ENCODE measurements at places on chromosomes 4 and X. TPM values are rescaled to one million over a fixed set of nuclear protein-coding genes. Genes with fewer than 3 reads are reported as not detected.

The ESX1 gene
- not detected for total RNA-seq

The FAM47A gene
- not detected for total RNA-seq

The QRFPR gene
- total RNA-seq = not detected

DNA sequence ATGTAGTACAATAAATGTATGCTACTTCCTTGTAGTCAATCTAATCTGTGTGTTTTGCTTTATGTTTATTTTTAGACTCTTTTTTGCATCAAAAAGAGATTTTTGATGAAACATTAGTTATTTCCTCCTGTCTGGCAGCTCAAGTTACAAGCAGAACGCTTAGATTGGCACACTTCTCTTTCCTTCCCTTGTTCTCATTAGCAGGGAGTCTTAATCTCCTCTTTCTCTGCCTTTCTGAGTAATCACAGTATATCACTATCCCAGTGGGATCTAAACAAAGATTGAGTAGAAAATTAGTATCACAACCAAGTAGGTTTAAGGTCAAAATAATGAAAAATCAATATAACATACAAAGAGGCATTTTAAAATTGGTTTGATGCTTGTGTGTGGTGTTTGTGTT is 1192.6 kb downstream of the C4orf33 start:
- H3K36me3 ChIP-seq = no peaks in the 10 kb centered on the region
- DNase-seq = no peak
- H3K27me3 ChIP-seq = no peaks in the 10 kb centered on the region
- H3K27ac ChIP-seq = no peak overlapping the region
- H3K4me3 ChIP-seq = no peak overlapping the region

DNA sequence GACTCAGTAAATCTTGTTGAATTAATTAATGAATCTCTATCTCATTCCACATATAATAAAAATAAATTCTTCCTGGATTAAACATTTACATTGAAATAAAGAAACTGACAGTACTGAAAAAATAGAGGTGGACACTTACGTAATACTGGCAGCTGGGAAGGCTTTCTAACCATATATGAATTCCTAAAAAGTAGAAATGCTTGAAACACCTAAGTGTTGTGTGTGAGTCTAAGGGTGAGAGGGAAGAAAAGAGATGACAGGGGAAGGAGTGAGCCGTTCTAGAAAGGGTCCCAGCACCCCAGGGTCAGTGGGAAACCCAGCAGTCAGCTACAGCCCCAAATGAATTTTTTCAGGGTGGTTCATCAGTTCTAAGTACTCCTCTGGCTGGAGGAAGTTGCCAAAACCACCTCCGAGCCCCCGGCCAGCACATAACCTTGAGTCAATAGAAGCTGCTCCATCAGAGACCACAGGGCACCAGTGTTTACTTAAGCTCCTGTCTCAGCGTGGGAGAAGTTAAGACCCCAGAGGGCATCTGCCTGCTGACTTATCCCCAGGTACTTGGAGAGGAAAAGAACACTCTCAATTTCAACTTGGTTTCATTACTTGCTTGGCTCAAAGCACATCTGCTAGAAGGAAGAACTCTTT is 18.3 kb downstream of the GAB3 start:
- H3K4me3 ChIP-seq = peak overlapping the region; percentile 70
- H3K27me3 ChIP-seq = no peaks in the 10 kb centered on the region
- peaks cover 99% of the 10 kb centered on the region for H3K4me1 ChIP-seq
- H3K27ac ChIP-seq = peak overlapping the region; percentile 96
- H3K36me3 ChIP-seq = peaks cover 42% of the 10 kb centered on the region

GRCh38 chr4:11783588-11783987 is 354.9 kb upstream of the HS3ST1 start:
- H3K4me1 ChIP-seq = no peaks in the 10 kb centered on the region
- no peaks in the 10 kb centered on the region for H3K27me3 ChIP-seq
- no peak for DNase-seq
- no peaks in the 10 kb centered on the region for H3K36me3 ChIP-seq

- peak; percentile 43 for DNase-seq
- peaks cover 10% of the 10 kb centered on the region for H3K36me3 ChIP-seq
- H3K4me1 ChIP-seq = peaks cover 50% of the 10 kb centered on the region
- H3K27ac ChIP-seq = peak overlapping the region; percentile 97
- H3K4me3 ChIP-seq = peak overlapping the region; percentile 70
- no peaks in the 10 kb centered on the region for H3K27me3 ChIP-seq
Measured at GRCh38 chrX:56764975-56765791, 36.1 kb downstream of the NBDY start.

GRCh38 chr4:3724319-3725231 is 41.6 kb upstream of the ADRA2C start:
- peaks cover 6% of the 10 kb centered on the region for H3K27me3 ChIP-seq
- DNase-seq = no peak

DNA sequence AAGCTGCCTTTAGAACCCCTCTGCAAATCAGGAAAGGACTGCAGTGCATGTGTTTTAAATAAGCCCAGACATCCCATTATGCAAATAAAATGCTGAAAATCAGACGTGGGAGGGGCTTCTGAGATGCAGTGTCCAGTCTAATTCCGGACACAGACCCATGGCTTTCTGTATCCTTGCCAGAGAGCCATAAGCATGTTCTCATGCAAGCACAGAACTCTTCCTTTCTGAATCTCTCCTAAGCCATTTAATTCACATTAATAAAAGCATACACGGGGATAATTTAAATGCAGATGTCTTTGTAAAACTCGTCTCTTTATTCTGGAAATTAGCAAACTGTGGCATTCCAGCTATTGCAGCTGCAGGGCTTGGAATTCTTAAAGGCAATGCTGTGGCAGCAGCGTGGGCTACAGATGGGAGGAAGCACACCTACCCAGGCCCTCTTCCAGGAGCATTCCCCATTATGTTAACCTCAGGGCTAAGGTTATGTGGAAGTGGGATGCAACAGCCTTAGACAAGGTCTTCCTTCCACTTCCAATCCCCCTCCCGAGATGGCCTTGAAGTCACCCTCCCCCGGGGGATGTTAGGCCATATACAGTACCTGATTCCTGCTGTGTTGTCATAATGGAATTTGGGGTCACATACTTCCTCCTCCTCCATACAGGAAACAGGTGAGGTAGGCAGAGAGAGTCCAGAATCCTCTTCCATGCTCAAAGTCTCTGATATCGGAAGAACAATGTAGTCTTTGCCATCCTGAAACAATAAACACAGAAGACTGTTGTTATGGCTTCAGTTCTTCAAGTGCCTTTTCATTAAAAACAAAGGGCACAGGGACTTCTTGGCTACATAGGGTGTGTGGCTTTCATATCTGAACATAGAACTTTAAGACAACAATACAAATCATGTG is 38.1 kb downstream of the KDR start:
- H3K27ac ChIP-seq = no peak overlapping the region
- H3K27me3 ChIP-seq = no peaks in the 10 kb centered on the region
- no peak for DNase-seq
- H3K36me3 ChIP-seq = no peaks in the 10 kb centered on the region
- H3K4me3 ChIP-seq = no peak overlapping the region
- H3K4me1 ChIP-seq = no peaks in the 10 kb centered on the region

- no peaks in the 10 kb centered on the region for H3K4me1 ChIP-seq
- no peak overlapping the region for H3K4me3 ChIP-seq
- peaks cover 4% of the 10 kb centered on the region for H3K36me3 ChIP-seq
Measured at GRCh38 chr4:55488716-55489115, 58.0 kb downstream of the CLOCK start.

DNA sequence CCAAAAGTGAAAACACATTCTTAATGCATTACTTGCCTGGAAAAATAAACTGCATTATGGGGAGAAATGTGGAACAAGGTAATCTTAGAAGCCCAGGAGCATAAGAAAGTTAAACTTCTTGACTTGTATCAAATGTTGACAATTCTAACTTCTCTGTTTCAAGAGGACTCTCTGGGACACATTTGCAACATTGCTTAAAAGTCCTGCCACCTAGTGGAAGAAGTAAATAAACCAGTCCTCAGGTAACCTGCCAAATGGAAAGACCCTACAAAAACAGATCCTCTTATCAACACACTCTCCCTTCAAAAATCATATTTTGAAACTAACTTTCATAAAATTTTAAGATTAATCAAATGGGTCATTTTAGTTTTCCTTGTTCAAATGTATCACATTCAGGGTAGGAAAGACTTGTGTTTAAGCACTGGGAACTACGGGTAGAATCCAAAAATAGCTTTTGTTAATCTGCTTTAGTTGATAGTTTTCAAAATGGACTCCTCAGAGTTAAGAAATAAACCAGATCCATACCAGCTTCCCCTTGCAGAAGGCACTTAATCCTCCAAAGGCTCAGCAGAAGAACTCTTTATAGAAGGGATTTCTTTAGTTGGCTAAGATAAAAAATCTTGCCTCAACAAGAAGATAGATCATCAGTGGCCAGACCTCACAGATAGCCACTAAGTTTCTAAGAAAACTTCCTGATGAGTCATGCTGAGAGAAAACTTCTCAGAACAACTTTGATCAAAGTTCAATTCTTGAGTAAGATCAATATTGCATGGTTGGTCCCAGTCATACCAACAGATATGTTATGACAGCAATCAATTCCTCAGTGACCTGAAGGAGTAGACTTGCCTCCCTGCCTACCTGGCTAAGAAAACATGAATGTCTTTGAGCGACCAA is 141.7 kb downstream of the HHIP start:
- H3K27me3 ChIP-seq = peaks cover 3% of the 10 kb centered on the region
- no peak overlapping the region for H3K27ac ChIP-seq

GRCh38 chrX:48700951-48701653 is 4.6 kb downstream of the SUV39H1 start:
- peaks cover 46% of the 10 kb centered on the region for H3K36me3 ChIP-seq
- H3K27me3 ChIP-seq = no peaks in the 10 kb centered on the region
- H3K27ac ChIP-seq = no peak overlapping the region
- H3K4me3 ChIP-seq = no peak overlapping the region

Measured in activated CD8-positive, alpha-beta T cell treated with anti-CD3 and anti-CD28 coated beads, Interleukin-2, amount 10 ng/mL, durations not matched to agents 7 days and 5 days (primary cell).